DMS79 treated with DMSO at 0.1 percent for 48 hours (cell line): ENCODE measurements at places on chromosomes 4 and X.

DNA sequence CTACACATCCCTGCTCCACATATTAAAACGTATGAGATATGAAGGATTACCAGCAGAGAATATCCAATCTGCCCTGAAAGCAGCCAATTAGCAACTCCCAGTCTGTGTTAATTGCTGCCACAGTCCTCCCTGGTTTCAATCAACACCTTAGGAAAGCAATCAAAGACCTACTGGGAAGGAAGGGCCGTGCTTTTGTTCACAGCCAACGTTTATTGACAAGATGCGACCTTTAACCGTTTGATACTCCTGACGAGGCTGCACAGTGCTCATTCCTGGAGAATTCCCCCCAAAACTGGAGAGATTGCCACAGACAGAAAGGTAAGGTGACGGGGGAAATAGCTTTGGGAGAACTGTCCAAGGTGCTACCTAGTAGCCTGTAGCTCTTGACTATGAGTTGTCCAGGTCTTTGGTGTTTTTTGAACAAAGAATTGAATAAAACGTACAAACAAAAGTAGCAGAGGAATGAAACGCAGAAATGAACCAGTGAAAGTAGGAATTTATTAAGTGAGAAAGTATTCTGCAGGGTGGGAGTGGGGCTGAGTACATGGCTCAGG lies 596.5 kb downstream of the NLGN4X start:
- DNase-seq = no peak

DNA sequence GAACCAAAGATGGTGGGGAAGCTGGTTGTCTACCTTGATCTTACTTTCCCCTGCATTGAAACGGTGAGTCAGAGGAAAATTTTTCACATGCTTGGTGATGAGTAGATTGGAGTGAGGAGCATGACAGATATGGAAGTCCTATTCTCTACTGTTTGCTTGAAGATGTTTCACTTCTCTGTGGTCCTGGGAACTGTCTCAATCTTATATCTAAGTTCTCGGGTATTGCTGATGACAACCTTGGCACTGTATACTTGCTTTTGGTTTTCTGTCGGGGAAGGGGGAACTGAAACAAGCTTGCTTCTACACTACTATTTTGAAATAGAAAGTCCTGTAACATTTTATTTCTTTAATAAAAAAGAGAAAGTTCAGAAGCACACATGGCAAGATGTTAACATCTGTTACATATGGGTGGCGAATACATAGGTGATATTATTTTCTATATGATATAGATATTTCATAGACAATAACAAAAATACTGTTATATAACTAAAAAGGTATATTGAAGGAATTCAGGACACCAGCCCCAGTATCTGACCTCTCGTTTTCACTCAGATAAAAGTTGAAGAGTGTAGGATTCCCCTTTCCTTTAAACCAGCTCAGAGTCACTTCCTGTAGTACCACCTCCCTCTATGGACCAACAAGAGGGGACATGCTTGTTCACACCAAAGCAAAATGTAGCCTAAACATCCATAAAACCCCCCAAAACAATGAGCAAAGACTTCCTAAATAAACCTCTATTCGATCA lies 88.8 kb downstream of the FMR1NB start:
- DNase-seq = no peak

DNA sequence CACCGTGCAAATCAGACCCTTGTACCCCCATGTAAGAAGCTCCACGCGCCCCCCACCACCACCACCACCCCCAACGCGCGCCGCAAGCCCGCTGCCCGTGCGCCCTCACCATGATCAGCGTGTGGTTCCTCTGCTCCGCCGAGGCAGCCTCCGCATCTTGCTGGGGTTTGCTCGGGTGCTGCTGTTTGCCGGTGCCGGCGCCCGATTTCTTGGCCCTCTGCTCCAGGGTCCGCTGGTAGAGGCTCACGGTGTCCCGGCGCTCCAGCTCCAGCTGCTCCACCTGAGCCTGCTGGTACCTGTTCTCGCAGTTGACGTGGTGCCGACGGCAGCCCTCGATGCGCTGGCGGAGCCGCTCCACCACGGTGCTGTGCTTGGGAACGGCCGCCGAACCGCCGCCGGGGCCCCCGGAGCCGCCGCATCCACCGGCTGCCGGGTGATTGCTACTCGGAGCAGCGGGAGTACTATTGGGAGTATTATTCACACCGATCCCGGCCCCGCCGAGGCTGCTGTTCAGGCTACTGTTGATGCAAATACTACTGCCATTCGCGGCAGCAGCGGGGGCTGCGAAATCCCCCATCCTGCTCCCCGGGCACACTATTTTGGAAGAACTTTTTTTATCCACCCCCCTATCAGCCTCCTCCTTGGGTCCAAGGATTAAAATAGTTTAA lies 1.1 kb downstream of the MAML3 start:
- peak; percentile 6 for DNase-seq

- no peak for DNase-seq
Observed at GRCh38 chr4:90207887-90208454, 80.8 kb downstream of the CCSER1 start.

GRCh38 chr4:185272245-185272644 lies 62.8 kb downstream of the SNX25 start:
- no peak for DNase-seq

DNA sequence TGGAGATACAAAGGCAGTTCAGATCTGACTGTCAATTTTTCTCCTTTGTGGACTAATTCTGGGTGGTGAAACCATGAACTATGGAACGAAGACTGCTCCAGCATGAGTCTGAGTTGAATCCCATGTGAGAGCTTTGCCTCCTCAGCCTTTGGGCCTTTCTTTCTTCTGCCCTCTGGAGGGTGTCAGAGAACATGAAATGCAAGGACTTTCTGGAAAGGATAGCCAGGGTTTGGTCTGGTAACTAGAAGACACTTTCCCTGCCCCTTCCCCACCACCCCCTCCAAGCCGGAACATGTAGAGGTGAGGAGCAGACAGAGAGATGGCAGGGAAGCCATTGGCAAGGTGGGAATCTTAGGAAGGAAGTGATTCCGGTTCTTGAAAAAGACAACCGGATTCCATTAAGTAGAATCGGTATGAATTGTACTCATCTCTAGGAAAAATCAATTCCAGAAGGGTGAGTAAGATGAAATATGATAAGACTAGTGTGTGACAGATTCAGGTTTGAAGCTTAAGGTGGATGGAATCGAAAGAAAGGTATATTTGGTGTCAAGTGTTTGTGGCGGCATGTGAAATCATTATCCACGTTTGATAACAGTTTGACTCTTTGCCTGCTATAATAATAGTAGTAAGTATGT lies 19.0 kb downstream of the FHL1 start:
- no peak for DNase-seq

DNA sequence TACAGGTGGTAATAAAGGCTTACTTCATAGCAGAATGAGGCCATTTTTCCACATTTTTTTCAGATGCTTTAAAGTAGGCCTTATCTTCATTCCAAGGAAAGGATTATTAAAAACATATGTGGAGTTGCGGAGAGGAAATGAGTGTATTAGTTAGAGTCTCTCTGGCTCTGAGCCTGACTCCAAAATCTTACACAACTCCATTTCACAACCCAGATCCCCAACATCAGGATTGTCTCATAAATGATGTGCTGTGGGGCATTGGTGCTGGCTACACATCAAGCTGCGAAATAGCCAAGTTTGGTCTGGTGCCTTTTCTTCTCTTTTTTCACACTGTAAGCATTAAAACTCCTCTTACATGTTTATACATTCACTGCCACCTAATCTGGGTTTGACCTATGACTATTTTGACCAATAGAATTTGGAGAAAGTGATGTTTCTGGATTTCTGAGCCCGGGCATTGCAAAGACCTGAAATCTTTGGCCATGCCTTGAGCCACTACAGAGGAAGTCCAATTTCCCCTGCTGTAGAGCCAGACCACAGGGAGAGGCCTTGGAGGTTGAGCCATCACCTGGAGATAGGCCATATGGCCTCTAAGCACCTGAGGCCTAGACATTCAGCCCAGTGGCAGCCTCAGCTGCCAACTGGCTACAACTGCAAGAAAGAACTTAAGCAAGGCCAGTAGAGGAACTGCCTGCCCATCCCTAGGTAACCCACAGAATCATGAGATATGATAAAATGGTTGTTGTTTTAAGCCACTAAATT lies 16.7 kb upstream of the SOD3 start:
- DNase-seq = no peak

DNA sequence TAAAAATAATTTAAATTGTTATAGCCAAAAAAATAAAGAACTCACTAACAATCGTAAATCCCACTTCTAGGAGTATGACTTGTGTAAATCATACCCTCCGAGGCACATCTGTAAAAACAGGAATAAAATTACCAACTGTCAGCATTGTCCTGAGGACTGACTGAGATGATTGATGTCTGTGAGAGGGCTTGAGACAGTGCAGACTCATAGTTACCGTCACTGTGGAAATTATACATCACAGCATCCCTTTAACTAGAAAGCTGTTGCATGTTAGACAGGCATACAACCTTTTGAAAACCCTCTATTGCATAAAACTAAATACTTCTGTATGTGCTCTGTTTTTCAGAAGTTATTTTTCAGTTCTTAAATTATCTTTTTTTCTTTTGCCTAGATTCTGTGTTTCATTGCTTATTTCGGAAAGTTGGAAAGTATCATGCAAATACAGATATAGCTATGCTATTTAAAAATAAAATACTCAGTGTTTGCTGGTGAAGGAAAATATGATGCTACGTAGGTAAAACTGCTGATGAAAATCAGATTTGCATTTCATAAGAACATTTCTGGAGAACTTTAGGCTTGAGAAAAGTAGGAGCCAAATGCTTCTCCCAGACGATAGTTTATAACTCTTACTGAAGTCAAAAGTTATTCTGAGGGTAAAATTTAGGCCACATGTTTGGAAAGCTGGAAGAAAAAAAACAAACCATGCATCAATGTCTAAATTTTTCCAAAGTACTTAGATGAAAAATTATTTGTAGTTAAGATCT lies 13.6 kb upstream of the RBPJ start:
- DNase-seq = no peak

GRCh38 chr4:3010998-3011397 lies 47.6 kb downstream of the GRK4 start:
- DNase-seq = no peak

GRCh38 chrX:12496343-12496742 lies 294.9 kb upstream of the PRPS2 start:
- DNase-seq = no peak

DNA sequence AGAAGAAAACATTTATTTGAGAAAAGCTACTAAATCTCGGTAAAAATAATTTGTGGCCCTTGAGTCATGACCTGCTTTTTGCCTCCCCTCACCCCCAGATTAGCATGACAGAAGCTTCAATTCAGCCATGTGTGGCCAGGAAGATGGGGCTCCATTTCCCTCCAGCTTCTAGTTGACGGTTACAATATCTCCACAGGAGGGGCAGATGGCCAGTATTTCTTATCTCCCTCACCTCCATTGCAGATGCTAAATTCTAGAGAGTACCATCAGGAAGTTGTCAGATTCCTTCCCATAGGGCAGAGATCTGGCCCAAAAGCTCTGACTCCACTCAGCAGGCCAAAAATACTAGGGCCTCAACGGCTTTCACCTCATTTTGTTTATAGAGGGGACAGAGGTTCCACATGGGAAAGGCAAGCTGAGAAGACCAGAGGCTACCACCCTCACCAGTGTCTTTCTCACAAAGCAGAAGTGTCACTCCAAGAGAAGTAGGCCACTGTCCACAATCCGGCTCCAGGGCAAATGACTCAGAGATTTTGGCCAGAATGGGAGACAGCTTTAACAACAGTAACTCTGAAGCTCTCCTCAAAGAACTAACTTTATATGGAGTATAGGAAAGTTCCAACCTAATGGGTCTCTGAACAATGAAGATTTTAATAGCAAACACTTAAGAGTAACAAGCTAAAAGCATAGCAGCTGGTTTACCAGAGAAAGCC lies 108.3 kb downstream of the TBC1D19 start:
- DNase-seq = no peak

DNA sequence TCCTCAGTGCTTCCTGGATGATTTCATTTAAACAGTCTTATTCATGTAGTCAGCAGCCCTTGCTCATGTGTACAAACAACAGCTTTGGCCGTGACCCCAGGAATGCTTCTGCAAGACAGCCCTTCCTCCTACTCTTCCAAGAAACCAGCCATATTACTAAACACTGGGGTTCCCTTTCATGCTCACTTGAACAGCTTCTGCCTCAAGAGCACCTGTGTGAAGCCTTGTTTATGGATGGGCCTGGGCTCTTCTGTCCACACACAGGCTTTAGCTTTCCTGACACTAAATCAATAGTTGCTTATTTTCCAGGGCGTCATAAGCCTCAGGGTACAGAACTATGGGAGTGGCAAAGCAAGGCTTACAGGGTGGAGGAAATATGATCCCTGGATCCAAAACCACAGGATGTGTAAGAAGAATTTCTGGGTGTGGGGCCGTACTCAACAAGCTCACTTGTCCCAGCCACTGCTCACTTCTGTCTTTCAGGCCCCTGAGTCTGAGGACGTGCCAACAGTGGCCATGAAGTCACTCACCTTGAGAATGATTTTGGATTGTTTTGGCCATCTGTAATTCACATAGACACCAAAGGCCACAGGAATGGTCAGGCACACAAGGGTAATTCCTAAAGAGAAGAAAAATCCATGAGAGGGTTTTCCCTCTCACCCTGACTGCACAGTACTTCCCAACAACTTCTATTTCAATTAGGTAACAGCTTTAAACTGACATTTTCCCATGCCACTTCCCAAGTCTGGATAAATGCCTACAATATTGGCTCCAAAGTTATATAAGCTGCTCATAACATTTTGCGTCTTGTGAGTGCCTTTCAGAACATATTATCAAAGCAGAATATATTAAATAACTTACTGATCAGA lies 17.7 kb downstream of the SLC10A6 start:
- DNase-seq = peak; percentile 32

DNA sequence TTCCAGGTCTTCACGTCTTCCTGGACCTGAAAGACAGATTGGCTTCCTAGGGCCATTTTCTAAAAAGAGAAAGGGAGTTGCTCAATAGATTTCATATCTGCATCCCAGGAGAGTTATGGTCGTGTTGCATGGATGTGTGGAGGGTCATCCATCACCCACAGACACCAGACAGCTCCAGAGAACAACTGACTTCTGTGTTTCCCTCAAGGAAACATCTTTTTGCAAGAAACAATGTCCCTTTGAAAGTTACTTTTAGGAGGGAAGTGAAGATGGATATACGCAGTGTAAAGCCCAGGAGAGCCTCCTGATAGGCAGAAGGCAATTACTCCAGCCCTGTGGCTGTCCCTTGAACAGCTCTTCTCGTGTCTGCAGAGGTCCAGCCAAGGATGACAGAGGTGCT lies 108.3 kb downstream of the CLNK start:
- DNase-seq = no peak

- no peak for DNase-seq
Observed at GRCh38 chrX:72301781-72302180, 3.9 kb downstream of the CITED1 start.

GRCh38 chrX:143165778-143166177 lies 140.1 kb downstream of the SPANXN4 start:
- no peak for DNase-seq

DNA sequence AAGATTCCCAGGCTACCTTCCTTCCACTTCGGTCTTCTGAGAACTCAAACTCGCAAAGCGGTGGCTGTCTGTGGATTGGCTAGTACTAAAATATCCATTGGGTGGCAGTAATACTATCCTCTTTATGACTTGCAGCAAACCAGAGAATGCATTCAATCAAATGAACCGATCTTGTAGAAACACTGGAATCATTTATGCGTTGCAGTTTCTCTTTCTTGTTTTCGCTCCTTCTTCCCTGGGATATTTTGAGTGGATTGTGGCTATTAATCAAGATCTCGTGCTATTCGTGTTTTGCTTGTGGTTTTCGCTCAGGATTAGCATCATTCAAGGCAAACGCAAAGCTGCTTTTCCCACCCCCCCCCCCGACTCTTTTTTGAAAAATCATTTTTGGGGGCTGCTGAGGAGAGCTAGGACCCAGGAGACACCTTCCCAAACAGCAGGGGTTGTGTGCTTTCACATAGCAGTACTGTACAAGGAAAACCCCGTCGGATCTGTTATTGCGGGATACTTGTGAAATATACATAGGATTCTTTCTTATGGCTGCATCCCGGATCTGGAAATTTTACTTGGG lies at the start of gene IL1RAPL1:
TSS of gene IL1RAPL1 (plus strand) at position 466 of the 571 bp plus-strand sequence.
- DNase-seq = no peak
